ENCODE measurements at places on chromosomes 1 and 21.

GRCh38 chr1:221217029-221217428 is 337.8 kb downstream of the HLX start:
- peak; percentile 30 for DNase-seq

DNA sequence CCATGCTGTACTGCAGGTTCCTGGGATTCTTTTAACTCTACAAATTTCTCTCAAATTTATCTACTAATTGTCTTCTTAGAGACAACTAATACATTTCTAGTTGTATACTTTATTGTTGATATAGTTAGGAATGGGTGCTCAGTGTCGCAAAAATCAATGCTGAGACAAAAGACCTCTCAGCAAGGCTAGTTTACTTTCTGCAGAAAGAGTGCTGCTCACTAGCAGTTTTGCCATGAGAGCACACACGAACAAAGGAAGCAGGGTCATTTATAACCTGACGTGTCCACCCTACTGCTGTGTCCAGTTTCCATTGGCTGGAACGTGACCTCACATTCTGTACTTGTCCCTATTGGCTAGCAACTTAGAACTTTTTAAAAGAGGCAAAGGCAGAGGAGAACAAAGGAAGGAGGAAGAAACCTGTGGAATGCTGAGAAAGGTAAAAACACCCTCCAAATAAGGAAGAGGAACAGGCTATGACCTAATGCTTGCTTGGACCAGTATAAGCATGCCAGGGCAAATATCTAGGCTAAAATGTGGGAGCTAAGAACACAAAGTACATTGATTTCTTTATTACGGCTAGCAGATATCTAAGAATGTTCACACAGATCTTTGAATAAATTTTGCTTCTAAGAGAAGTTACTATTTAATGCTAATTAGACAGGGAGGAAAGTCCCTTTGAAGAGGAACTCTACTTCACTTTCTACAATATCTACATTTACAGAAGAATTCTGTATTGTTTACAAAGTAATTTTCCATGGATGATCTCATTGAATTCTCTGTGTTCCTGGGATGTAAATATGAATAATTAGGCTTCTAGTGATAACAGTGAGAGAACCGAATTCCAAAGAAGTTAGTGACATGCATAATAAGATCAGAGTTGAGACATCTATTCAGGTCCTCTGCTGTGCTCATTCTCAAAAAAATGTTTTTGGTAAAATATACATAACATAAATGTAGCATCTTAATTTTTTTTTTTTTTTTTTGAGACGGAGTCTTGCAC is 86.0 kb upstream of the MAP10 start:
- no peak for DNase-seq

GRCh38 chr21:46038341-46038829 is 56.8 kb downstream of the COL6A1 start:
- DNase-seq: no peak

GRCh38 chr1:205812271-205812877 is 624 bp downstream of the SLC41A1 start:
- no peak for DNase-seq

DNA sequence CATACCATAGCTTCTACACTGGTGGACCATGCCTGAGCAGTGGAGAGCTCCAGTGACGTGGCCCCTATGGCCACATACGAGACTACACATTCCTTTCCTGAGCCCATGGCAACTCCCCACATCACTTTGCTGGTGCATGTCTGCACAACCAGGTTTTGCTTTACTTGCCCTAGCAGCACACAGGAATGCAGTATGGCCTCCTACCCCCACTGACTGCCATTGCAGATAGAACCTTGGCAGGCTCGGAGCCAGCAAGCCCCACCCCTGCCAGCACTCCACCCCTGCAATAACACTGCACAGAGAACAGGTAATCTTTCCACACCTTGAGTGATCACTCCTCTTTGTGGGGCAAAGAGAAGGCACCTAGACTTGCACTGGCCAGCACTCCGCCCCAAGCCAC is 531.9 kb upstream of the CAMK1G start:
- DNase-seq: no peak

Data from NCI-H774 (cell line).